ENCODE measurements at places on chromosomes 12 and 14.

DNA sequence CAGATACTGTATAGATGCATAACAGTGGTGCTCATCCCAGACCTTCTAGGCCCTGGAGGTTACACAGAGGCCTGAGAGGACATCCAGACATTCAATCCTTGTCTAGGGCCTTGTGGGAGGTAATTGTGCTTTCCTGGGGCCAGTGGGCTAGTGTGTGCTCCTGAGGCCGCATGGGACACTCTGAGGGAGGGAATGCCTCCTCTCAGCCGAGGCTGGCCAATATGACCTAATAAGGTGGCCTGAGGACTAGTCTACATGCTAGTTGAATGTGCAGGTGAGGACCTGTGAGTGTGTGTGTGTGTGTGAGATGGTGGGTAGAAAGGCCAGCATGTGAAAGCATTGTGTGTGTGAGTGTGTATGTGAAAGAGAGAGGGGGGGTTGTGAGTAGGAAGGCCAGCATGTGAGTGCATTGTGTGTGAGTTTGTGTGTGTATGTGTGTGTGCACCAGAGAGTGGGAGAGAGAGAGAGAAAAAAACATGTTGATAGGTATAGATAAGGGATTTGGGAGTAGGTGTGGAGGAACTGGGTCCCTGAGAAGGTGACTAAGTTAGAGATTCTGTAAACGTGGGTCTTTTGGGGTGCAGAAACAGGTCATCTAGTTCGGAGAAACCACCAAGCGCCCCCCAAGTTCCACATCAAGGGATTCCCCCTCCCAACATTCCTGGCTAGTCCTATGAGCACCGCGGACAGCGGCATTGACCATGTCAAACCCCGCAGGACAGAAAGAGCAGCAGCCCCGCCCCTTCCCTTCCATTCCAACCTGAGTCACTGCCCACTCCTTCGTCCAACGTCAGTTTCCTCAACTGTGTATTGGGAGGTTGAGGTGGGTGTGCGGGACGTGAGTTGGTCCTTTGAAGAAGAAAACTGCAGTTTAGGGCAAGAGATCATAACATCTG, 9.7 kb upstream of the KRT81 start:
- no peak for DNase-seq

GRCh38 chr12:98939350-98939749, 294.3 kb downstream of the APAF1 start:
- peak; percentile 35 for DNase-seq

- DNase-seq, result no peak
Measured at GRCh38 chr12:11829764-11830194, 180.3 kb downstream of the ETV6 start.

- DNase-seq, result peak; percentile 72
Measured at GRCh38 chr14:100066962-100067361, 1.7 kb downstream of the EVL start.

- peak; percentile 30 for DNase-seq
Measured at GRCh38 chr12:22974865-22975264, 349.9 kb downstream of the ETNK1 start.

- no peak for DNase-seq
Measured at GRCh38 chr12:40254455-40255085, 29.8 kb downstream of the LRRK2 start.

GRCh38 chr12:49330631-49331379, 6.2 kb downstream of the C1QL4 start:
- no peak for DNase-seq

DNA sequence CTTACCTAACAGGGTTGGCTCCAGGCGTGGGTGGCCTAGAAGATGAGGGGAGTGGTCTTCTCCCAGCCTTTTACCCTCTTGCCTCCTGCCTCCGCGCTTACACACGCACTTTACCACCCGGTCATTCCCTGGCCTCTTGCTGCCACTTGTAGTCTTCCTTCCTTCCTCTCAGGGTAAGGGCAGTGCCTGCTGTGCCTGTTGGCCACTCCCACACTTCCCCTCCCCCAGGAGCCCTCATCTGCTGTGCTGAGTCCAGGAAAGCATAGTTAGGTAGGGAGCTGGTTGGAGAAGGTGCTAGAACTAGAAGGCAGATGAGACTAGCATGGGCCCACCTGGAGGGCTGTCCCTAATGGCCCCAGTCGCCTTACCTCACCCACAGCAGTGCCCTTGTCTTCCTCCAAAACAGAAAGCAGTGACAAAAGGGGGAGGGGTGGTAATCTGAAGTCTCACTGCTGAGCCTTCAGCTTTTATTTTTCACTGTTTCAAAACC, 54.3 kb upstream of the SRSF5 start:
- DNase-seq, result peak; percentile 42

- DNase-seq, result no peak
Measured at GRCh38 chr14:43625294-43625693, 881.8 kb downstream of the FSCB start.

DNA sequence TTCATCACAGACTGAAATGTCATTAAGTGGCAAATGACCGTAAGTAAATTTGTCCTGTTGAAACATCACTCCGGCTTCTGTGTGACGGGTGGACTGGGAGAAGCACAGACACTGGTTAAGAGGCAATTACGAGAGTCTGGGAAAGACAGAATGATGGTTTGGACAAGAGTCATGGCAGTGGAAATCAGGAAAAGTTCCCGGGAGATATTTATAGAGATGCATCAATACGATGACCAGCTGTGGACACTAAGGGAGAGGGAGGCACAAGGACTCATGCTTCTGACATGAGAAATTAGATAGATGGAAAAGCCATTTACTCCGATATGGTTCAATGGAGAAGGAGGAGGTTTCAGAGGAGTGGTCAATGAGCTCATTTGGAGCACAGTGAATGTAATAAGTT, 27.3 kb downstream of the CKAP4 start:
- DNase-seq, result no peak

GRCh38 chr14:67926821-67927220, 107.2 kb downstream of the RAD51B start:
- DNase-seq, result no peak

DNA sequence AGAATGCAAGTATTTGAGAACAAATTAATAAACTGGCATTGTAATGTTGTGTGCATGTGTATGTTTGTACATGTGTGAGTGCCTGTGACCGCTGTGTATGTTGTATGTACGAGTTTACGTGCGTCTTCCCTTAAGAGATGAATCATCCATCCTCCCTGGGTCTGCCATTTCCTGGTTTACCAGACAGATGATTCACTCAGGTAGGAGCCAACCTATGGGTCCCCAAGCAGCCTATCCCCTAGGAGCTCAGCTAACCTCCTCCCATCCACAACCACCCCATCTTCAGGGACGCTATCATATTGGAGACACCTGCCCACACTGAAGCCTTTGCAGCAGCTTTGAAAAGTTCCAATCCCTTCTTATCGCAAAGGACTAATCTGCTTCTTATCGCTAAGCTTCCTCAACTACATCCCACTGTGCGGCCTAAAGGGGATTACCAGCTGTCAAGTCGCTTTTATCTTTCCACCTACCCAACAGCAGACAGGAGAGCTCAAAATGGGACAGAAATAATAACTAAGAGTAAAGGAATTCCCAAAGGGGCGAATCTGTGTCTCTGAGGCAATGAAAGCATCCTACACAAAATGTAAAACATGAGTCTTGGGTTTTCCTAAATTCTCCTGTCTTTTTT, 81.5 kb upstream of the TMCC3 start:
- no peak for DNase-seq

DNA sequence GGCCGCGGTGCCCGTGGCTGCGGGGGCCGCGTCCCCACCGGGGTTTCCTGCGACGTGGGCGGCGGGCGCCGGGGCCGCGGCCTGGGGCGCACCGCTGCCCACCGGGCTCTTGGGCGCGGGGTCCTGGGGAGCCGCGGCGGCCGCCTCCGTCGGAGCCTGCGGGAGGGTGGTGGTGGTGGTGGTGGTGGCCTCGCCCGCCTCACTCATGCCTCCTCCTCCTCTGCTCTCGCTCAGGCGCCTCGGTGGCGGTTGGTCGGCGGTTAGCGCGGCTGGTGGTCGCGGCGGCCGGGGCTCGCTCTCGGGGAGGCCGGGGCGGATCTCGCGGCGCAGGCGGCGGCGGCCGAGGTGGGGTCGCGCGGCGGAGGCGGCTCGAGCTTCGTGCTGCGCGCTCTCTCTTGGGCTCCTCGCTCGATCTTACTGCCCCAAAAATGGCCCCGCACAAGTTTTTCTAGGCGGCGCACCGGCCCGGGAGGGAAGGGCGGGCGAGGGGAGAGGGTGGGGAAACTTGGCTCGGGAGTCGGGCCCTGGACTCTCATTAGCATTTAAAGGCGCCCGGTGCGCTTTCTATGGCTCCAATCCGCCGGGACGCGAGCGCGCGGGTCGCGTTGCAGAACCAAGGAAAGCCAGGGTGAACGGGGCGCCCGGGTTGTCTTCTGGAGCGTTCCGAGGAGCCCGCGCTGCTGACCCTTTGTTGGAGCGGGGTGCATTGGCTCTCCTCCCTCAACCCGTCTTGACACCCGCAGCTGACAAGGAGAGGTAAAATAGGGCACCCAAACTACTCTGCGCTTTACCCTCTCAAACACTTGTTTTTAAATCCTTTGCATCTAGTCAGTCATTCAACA, at the start of gene YBX3:
Gene YBX3 (minus strand): TSS at position 419 of the 842 bp plus-strand sequence. CDS start 212 bp downstream, at position 207.
- DNase-seq, result peak; percentile 87

GRCh38 chr12:51368640-51369517, 22.3 kb downstream of the GALNT6 start:
- DNase-seq, result peak; percentile 96

- DNase-seq, result no peak
Measured at GRCh38 chr12:42240131-42240750, 2.2 kb upstream of the YAF2 start.

GRCh38 chr12:123070267-123071081, 80.4 kb downstream of the PITPNM2 start:
- DNase-seq, result no peak

- no peak for DNase-seq
Measured at GRCh38 chr14:38366374-38366773, 110.5 kb upstream of the CLEC14A start.

- DNase-seq, result no peak
Measured at GRCh38 chr14:50607181-50607580, 47.2 kb downstream of the ATL1 start.

- no peak for DNase-seq
Measured at GRCh38 chr14:59711080-59711479, 134.5 kb upstream of the CCDC175 start.

DNA sequence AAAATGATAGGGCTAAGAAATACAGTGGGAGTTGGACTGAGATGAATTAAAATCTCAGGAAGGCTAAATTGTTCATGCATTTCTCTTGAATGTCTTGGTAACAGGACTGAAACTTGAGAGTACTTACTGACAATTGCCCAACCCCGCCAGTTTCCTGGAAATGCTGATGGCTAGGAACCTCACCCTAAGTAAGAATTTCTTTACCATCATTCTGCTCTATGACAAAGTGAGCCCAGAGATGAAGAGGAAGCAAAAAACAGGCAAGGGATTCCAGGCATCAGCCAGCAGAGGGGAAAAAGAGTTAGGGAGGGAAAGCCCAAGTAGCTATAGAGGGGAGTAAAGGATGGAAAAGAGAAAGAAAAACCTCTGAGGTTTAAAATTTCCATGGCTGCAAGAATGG, 397.7 kb downstream of the MDGA2 start:
- DNase-seq, result no peak

DNA sequence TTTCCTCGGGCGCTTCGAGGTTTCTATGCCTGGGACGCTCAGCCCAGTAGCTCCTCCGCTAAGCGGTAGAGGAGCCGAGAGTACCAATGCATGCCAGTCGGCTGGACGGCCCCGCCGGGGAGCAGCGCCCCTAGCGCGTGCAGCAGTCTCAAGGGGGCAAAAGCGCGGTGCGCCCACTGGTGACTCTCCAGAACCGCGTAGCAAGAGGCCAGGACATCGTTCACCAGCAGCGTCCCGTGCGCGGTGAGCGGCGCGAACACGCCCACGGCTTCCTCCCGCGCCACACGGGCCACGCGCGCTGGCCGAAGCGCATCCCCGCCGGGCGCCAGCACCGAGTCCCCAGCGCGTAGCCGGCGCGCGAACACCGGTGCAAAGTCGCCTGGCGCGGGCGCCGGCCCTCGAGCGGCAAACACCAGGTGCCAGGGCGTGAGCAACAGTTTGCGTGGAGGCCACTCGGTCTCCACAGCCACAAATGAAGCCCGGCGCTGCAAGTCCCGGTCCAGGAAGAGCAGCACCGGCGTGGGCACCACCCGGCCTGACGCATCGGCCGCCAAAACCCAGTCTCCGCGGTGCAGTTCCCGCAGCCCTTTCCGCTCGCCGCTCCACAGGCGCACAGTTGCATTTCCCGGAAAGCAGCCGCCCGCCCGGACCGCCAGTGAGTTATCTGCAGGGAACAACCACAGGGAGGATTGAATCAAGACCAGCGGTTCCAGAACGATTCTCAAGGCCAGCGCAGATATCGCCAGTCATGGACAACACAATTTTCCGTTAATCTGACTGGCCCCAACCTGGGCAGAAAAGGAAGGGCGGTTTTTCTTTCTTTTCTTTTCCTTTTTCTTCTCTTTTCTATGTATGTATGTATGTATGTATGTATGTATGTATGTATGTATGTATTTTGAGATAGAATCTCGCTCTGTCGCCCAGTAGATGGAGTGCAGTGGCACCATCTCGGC, 4.5 kb downstream of the DHH start:
- DNase-seq, result no peak

GRCh38 chr12:87227162-87227561, 802.0 kb downstream of the C12orf50 start:
- no peak for DNase-seq

- DNase-seq, result no peak
Measured at GRCh38 chr12:75888874-75889613, 142.5 kb downstream of the PHLDA1 start.

- DNase-seq, result no peak
Measured at GRCh38 chr12:112575559-112576067, 156.9 kb downstream of the PTPN11 start.

GRCh38 chr14:19902409-19902808, 18.0 kb upstream of the OR4K5 start:
- peak; percentile 45 for DNase-seq

DNA sequence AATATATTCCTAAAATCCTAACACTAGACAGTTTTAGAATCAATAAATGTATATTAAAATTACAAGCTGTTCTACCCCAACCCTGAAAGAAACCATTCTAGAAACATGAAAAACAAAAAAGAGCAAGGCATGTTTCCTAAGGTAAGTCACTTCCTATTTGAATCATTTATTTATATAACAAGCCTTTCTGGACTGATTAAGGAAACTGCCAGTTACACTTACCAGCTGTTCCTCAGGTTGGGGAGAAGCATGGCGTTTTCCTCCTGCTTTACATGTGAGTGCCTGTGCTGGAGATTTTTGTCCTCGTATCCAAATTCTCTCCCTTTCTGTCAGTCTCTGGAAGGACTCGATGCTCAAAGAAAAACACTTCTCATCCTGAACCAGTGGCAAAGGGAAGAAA, 183.3 kb downstream of the EFCAB11 start:
- DNase-seq, result no peak

- DNase-seq, result no peak
Measured at GRCh38 chr14:100281286-100282082, 24.8 kb downstream of the SLC25A29 start.
